Psoas muscle (tissue), 8 donors: ENCODE measurements at places on chromosomes 1 and 21. TPM values are rescaled to one million over a fixed set of nuclear protein-coding genes. Genes with fewer than 3 reads are reported as not detected.

RGS1 gene
- total RNA-seq = 1.3 TPM

OR2T11 gene
- not detected for total RNA-seq

TSPAN1 gene
- total RNA-seq = 3.2 TPM

DNA sequence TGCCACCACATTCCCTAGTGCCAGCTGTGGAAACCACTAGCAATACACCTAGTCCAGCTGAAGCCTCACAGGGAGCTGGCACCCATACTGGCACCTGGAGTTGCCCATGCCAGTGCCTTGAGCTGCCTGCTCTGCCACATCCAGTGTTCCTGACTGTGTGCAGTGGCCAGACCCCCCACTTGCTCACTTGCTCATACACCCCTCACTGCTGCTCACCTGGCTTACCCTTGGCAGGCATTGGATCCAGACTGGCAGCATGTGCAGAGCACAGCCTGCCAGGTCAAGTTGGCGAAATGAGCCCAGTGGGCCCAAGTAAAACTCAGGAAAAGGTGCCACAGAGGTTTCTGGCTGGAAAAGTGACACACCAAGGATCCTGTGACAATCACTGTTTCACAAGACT lies 1618.6 kb upstream of the PRMT6 start:
- DNase-seq = no peak
